BJ (cell line): ENCODE measurements at places on chromosomes 5 and 9.

DNA sequence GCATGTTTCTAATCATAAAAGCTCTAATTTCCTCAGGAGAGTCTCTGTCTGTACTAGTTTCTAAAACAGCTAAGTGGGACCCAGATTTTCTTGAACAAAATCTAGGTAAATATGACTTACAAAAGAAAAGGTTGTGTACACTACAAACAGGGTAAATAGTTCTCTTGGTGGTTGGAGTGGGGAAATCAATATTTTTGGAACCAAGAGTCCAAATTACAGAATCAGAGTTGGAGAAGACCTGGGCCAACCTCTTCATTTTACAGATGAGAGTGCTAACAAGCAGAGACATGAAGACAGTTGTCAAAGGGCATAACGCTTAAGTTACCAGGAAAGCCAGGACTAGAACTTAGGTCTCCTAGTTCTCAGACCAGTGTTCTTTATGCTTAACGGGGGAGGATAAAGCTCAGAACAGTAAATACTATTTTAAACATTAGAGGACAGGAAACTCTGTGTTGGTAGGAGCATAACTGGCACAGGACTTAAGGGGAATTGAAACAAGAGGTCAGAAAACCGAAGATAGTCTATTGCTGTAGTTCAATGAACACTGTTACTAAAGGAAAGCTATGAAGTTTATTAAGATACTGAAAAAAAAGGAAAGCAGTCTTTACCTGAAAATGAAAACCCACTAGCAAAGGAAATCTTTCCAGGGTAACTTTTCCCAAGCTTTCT is 9.3 kb upstream of the GOLGA1 start:
- DNase-seq: no peak

DNA sequence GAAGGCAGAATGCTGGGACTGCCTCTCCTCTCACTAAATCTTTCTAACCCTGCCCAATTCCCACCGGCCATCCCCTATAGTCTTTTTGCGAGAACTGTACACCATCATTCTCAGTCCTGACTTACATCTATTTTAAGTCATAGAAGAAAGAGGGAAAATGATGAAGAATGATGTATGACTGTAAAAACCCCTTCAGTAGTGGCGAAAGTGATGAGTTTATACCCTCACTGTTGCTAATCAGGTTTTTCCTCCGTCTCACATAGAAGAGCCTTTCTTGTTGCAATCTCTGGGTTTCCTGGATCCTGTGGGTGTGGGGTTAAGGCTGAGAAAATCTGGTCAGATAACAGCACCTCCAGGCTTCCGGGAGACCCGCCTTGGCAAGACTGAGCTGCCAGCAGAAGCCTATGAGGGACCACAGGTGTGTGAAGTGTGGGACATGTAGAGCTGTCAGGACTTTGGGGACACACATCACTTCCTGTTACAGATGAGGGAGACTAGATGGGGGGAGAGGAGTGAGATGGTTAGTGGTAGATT is 147.1 kb upstream of the SLC12A2 start:
- no peak for DNase-seq

- no peak for DNase-seq
Measured at GRCh38 chr5:131305138-131305689, 41.4 kb downstream of the CDC42SE2 start.

DNA sequence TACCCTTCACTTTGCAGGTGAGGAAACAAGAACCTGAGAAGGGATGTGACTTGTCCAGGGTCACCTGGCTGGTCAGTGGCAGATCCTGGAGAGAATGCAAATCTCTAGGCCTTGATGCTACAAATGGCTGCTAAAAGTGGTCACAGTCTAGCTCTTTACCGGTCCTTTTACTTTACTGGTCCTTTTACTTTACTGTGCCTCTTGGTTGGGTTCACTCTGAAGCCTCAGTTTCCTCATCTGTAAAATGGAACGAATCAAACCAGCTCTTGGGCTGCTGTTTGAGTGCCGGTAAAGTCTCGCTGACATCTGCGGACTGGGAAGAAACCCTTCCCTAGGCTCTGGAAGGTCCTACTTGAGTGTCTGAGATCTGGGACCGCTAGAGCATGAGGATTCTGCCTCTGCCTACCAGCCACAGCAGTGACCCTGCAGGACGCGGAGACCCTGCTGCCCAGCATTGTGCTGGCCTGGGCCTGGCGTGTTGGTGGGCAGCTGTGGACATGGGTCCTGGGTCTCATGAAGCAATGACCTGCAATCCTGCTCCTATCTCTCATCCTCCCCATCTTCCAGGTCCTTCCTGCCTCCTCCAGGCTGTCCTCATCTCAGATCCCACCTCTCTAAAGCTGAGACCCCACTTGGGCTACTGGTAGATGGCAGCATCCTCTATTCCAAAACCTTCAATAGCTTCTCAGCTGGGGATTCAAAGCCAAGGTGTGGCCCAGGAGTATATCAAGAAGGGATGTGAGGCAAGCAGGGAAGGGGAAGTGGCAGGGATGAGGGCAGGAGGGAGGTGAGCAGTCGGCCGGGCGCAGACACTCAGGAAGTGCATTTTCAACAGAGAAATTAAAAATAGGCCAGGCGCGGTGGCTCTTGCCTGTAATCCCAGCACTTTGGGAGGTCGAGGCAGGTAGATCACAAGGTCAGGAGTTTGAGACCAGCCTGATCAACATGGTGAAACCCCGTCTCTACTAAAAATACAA is 13.3 kb downstream of the CORO2A start:
- DNase-seq: no peak

DNA sequence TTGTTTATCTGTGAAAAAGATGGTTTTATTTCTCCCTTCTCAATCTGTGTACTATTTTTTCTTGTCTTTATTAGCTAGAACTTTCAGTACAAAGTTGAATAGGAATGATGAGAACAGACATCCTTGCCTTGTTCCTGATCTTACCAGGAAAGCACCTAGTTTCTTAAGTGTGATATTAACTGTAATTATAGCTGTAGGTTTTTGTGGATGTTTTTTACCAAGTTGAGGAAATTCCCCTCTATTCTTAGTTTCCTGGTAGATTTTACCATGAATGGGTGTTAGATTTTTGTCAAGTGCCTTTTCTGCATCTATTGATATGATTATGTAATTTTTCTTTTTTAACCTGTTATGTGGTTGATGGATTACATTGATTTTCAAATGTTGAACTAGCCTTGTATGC is 68.7 kb downstream of the KCNN2 start:
- no peak for DNase-seq

GRCh38 chr5:97181856-97182545 is 1.0 kb downstream of the RIOK2 start:
- DNase-seq: no peak

DNA sequence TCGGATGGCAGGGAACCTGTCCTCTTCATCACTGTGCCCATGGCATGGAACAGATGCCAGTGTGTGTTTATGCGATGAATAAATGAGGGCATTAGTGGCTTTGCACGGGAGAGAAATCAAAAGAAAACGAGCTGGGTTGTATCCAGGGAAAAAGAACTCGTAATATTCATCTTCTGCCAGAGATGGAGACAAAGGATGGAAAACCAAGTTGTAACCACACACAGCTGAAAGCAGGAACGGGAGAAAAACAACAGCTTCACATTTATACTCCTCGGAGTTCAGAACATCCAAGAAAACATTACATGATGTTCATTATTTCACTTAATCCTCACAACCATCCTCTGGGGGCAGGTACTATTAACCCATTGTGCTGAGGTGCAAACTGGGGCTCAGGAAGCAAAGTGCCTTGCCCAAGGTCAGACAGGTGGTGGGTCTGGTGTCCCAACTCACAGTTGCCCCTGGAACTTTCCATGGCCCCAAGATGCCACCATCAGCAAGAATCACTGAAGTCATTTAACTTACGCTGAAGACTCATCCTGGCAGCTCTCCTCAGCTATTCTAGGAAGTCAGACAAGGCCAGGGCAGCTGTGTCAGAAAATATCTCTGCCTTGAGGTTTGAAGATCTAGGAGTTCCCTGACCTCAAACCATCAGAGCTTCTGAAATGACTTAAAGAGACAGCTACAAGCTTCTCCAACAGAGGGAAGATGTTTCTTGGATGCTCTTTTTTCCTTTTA is 250.4 kb downstream of the NSG2 start:
- DNase-seq: no peak

GRCh38 chr5:119274030-119274766 is 81.6 kb upstream of the TNFAIP8 start:
- no peak for DNase-seq

DNA sequence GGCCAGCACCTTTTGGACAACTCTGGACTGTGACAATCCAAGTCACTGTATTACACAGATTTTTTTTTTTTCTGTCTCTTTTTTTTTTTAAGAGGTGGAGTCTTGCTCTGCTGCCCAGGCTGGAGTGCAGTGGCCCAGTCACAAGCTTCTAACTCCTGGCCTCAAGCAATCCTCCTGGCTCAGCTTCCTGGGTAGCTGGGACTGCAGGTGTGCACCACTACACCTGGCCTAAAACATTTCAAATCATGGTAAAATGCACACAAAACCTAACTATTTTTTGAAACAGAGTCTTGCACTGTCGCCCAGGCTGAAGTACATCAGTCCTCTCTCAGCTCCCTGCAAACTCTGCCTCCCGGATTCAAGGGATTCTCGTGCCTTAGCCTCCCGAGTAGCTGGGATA is 7.2 kb upstream of the N4BP3 start:
- DNase-seq: no peak

GRCh38 chr9:95499847-95500246 is 16.9 kb downstream of the PTCH1 start:
- DNase-seq: no peak

GRCh38 chr5:81212211-81212751 is 20.8 kb upstream of the CKMT2 start:
- no peak for DNase-seq

DNA sequence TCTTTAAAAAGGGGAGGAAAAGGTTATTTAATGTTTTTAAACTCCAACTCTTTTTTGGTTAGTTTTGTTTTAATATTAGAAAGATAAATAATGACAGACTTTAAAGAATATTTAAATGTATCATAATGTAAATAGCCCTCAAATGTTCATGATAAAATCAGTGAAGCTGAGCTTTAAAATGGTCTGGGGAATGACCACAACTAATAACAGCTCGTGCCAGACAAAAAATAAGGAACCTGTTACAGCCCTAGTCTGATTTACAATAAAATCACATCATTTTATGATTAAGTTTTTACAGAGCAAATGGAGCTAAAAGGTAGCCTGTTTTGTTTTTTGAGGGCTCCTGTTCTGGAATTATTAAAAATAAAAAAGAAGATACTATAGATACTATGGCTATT is 46.1 kb downstream of the VCAN start:
- no peak for DNase-seq

DNA sequence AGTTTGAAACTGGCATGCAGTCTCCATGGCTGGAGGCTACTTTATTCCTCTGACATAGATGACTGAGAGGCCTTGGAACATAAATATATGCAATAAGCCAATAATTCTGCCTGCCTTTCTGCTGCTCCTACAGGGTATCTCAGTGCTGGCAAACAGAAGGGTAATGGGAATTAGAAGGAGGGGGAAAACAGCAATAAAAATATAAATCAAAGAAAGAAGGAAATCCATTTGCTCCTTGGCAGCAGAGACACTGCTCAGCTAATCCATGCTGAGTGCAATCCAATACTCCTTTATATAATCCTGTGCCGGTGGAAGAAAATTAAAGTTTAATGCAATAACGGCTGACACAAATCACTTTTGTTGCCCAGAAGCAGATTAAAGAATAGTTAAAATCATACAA is 478.9 kb downstream of the SPATA31D1 start:
- no peak for DNase-seq

DNA sequence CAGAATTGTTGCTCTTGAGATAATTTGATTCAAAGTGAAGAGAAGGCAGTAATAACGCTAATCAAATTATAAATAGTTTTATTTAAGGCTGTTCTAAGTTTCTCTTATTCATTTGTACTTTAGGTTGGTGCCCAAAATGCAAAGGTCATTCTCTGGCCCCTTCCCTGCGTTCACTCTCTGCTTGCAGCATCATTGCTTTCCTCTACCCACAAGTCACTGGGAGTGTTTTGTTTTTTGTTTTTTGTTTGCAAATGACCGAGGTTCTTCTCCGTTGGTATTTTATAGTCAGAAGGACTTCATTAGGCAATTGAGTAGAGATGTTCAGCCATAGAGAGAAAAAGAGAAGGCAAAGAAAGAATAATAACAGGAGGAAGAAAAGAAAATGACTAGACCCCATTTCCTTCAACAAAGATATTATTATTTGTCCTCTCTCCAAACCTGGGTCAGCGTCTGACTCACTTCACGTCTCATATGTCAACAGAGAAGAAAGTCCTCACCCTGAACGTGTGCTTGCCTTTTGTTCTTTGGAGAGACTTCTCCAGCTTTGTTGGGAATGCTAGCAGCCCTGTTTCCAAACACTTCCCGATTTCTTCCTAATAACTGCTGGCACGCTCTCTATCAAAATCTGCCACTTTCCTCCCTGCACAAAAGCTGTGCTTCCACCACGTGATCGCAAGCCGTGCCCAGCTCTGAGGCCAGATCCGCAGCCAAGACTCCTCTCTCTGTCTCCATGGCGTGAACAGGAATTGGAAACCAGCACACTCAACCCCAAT is 119.8 kb downstream of the EBF1 start:
- DNase-seq: no peak

DNA sequence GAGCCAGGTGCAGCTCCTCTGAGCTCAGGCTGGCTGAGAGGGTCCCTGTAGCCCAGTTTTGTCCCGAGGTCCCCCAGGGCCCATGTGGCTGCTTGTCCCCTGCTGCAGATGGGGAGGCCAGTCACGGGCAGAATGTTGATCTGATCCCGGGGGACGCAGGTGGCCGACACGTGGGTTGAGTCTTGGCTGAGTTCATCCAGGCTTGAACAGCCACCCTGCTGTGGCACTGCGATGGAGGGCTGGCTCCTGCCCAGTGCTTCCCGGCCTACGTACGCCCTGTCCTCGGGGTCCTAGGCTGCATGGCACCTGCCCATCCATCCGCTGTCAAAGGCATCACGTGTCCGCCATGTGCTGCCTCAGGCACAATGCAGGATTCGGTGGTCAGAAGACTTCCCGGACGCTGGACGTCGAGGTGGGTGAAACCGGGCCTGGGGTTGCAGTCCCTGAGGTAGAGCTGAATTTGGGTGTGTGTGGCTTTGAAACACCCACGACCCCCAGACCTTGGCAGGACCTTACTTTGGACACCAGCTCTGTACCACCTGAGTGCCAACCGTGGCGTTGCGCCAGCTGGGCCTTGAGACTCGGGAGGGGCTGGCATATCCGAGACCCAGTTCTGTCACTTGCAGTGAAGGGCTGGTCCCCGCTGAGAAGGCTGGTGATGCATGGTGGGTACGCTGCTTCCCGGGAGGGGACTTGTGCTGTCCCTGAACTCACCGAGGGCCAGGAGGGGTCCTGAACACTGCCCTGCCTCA is 22.3 kb downstream of the RXRA start:
- no peak for DNase-seq
